SJSA1 (cell line): ENCODE measurements at places on chromosomes 1 and 21.

DNA sequence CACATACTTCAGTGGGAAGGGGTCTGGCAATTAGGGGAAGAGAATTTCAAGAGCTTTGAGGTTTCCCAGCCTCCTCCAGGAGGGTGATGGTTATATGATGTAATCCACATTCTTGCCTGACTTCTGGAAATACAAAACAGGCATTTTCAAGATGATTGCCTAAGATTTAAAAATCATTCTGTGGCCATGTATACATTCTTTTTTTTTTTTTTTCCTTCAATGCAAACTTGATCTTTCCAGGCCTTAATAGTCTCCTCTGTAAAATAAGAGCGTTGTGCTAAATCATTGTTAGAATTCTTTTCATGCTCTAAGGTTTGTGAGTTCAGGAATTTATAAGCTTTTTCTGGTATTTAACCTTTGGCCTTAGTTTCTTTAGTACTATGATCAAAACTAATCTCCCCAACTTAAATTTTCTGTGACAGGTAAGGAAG lies 192.3 kb upstream of the HMCN1 start:
- DNase-seq, result peak; percentile 21

DNA sequence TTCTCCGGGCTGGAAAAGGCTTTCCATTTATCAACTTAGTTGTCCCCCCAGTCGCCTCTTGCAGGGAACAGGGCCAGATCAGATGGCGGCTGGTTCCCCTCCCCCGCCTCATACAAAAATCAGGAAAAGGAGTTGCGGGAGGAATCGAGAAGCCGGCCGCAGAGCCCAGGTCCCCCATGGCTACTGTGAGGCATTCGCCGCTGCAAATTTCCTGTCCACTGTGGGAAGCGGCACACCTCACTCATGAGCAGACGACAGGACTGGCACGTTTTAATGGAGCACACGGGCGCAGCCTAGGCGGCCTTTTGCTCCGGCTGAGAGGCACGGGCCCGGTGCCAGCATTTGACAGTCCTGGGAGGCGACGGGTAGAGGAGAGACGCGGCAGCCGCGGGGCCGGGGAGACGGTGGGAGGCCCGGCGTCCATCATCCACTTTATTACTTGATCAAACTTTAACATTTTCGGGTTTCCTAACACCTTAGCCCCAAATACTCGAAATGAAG lies 1.1 kb downstream of the GNG4 start:
- DNase-seq, result no peak

DNA sequence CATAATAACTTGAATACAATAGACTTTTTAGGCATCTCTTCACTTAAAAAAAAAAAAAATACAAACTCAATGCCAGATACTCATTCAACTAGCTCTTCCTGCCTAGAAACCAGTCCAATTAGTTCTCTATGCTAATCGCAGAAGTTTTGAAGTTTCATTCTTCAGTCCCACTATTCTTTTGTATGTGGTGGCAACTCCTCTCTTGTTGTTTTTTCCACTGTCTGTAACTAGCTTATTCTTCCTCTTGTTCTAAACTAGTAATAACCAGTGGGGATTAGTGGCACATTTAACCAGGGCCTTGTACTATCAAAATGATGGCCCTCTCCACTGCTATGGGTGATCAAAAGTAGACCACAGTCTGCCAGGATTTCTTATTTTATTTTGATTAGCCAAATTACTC lies 52.5 kb downstream of the SELENOF start:
- no peak for DNase-seq

GRCh38 chr1:209390764-209391163 lies 192.8 kb upstream of the CAMK1G start:
- no peak for DNase-seq

- DNase-seq, result no peak
Measured at GRCh38 chr1:156308078-156308477, 9.0 kb upstream of the VHLL start.

- no peak for DNase-seq
Measured at GRCh38 chr1:58190267-58190988, 356.1 kb downstream of the OMA1 start.

DNA sequence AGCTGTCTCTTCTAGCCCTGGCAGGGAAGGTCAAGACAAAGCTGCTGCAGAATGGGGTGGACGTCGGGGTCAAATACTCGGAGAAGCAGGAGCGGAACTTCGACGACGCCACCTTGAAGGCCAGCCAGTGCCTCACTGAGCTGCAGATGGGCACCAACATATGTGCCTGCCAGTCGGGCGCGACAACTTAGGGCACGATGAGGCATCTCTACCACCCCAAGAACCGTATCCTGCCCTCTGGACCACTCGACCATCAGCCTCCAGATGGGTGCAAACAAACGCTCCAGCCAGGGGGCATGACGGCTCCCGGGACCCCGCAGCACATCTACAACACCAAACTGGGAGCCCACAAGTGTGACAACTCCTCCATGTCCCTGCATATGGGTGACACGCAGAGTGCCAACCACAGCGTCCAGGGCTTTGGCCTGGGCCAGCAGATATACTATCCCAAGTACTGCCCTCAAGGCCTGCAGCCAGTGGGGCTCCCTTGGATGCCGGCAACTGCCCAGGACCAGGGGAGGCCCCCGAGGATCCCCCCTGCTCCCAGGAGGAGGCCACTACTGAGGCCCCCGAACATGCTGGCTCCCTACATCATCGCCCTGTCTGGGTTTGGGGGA lies 42.5 kb upstream of the POGK start:
- DNase-seq, result no peak

DNA sequence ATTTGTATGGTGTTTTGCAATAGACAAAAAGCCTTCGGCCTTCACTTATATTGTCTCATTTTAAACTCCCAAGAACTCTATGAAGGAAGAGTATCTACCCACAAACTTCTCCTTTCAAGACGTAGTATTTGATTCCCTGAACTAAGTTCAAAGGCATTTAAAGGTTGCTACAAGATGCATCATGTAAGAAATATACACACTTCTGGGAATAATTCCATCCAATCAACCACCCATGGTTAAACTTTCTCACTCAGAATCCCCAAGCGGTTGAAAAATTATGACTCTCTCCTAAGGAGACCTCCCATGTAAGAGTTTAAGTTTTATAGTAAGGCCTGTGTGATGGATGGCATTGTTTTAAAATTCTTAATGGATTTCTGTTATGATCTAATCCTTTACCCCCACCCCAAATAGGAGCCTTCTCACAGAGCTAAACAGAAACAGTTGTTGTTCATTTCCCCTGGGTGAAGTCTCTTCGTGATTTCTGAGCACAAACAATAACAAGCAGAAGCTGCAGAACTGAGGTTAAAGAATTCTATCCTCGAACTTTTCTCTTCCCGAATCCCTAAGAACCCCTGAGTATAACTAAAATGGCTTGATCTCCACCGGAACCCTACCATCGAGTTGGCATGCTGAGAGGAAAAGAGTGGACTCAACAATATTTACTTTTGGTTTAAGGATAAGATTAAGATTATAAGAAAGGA lies 185.0 kb downstream of the TGFBR3 start:
- DNase-seq, result peak; percentile 50

- DNase-seq, result no peak
Measured at GRCh38 chr1:218431476-218431875, 86.3 kb downstream of the TGFB2 start.

DNA sequence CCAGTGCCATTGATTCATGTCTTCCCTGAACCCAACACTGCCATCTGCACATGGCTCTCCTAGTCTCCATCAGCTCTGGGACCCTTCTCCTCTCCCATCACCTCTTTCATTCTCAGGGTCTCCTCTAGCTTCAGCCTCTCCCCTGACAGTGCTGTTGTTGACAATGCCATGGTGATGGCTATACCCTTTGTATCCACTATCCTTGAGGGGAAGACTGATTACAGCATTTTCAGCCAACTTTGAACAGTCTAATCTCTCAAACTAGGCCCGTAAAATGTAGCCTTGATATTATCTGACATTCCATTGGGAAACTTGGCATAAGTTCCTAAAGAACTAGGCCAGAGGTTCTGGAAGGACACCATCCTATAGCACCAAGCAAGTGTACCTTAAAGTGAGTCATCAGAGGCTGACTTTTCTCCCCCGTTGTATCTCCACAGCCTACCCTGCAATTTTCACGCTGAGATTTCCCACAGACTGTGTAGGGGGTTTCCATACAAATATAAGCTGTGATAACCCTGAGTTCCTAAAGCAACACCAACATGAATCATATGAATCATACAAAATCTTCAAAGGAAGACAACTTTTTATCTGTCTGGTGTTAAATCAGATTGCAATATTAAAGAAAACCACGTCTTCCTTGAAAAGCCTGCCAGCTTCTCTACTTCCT lies 5.8 kb downstream of the HAO2 start:
- DNase-seq, result no peak

DNA sequence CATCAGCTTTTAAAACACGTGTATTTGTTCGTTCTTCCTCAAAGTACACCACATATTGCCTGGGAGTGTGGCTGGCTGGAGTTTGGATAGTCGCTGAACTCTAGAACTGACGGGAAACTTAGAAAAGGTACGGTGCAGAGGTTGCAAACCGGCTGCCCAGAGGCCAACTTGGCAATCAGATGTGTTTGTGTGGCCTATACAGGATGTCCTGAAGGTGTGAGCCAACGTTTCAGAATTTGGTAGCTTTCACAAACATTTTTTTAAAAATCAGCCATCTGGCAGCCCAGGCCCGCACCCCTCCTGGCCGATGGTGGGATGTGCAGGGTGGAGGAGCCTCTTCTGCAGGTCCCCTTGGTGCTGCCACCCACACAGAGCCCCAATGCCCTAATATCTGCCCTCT lies 73.6 kb upstream of the SLC25A33 start:
- DNase-seq, result no peak

DNA sequence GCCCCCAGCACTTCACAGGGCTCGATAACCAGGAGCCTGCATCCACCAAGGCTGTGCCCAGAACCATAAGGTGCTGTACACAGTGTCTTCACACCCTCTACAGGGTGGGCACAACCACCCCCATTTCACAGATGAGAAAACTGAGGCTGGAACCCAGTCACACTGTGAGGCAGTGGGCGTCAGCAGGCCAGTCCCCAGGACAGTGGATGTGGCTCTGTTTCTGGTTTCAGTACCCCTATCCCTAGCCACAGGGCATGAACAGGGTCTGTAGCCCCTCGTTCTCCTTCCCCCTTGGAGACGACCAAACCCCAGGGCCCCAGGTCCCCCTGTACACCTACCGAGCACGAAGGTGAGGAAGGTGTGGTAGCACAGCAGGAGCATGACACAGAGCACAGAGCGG lies 27.6 kb downstream of the TTC39A start:
- no peak for DNase-seq

GRCh38 chr1:29986986-29987385 lies 736.4 kb downstream of the MATN1 start:
- DNase-seq, result no peak

DNA sequence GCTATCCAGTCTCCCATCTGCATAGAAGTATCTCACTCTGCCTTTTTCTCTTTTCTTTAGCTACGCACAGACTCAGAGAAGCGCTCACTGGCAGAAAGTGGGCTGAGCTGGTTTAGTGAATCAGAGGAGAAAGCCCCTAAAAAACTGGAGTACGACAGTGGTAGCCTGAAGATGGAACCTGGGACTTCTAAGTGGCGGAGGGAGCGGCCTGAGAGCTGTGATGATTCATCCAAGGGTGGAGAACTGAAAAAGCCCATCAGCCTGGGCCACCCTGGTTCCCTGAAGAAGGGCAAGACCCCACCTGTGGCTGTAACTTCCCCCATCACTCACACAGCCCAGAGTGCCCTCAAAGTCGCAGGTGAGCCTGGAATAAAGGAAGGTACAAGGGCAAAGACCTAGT lies 48.0 kb upstream of the IPO9 start:
- no peak for DNase-seq

DNA sequence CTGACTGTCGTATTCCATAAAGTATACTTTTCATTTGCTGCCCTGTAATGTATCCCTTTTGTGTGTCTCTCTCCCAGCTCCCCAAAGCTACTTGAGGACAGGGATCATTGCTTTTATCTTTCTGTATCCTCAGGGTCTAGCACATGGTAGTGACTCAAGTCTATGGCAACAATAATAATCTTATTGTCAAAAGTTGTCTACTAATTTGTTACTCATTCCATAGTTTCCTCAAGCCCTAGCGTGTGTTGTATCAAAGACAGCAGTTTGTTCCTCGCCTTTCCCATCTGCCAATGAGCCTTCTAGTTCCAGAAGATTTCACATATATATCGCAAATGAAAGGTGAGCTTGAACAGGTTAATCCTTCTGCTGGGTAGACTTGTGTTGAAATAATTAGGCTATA lies 9.8 kb upstream of the SLC30A1 start:
- DNase-seq, result no peak
